ENCODE measurements at places on chromosomes 1 and 21. TPM values are rescaled to one million over a fixed set of nuclear protein-coding genes. Genes with fewer than 3 reads are reported as not detected.

Gene MAP10
- total RNA-seq, result 2.2 TPM

- no peak for DNase-seq
These were observed 1227.3 kb downstream of the PLA2G4A start for GRCh38 chr1:188056011-188056410.

Gene BRDT
- not detected for total RNA-seq

Gene DENND2D
- total RNA-seq, result 1.0 TPM

Gene CD1E
- not detected for total RNA-seq

Measured in myocyte (in vitro differentiated cells).